ENCODE measurements at places on chromosomes 16 and 17.
A peak's percentile ranks its signal among the peaks of the same experiment; 100 is the strongest.

DNA sequence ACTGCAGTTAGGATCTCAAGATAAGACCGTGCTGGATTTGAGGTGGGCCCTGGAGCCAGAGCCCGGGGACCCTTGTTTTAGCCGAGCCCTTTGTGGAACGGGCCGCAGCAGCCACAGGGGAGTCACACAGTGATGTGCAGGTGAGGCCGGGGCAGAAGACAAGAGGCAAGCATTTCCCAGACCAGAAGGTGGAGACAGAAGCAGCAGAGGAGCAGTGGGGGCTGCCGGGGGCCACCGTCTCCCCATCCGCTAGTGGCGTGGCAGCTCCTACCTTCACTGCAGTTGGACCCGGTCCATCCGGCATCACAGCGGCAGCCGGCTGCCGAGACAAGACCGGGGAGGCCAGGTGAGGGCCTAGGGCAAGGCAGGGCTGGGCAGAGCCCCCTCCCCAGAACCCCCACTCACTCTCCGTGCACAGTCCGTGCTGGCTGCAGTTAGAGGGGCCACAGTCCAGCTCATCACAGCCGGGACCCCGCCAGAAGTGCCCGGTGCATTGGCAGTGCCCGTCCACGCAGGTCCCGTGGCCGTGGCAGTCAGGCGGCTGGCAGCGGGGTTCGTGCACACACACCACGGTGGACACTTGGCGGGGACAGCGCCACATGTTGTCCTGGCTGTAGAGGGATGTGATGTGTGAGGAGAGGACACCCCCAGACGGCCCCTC, 6.0 kb downstream of the NAGPA start:
- no peak for DNase-seq

- DNase-seq: no peak
These were observed 6.6 kb upstream of the NACA2 start for GRCh38 chr17:61597607-61598006.

DNA sequence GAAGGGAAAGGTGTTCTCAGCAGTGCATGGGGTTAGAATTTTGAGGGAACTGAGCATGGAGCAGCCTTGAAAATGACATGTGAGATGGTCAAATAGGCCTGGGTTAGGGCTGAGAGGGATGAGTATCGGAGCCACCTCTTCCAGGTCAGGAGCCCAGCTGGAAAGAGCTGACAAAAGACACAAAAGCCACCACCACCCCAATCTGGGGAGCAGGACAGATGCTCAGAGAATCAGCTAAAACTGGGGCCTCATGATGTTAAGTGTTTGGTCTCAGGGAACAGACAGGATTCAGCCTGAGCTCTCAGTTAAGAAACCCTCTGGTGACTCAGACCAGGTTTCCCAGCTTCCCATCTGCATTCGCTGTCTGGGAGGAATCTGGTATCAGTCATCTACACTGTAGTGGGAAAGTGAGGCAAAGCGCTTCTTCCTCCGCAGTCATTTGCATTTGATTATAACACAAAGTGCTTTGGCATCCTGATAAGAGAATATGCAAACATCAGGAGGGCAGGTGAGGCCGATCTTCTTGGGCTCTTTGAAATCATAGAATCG, 2.6 kb downstream of the WNT9B start:
- DNase-seq: no peak

- no peak for DNase-seq
These were observed 19.8 kb downstream of the CPD start for GRCh38 chr17:30398328-30399041.

DNA sequence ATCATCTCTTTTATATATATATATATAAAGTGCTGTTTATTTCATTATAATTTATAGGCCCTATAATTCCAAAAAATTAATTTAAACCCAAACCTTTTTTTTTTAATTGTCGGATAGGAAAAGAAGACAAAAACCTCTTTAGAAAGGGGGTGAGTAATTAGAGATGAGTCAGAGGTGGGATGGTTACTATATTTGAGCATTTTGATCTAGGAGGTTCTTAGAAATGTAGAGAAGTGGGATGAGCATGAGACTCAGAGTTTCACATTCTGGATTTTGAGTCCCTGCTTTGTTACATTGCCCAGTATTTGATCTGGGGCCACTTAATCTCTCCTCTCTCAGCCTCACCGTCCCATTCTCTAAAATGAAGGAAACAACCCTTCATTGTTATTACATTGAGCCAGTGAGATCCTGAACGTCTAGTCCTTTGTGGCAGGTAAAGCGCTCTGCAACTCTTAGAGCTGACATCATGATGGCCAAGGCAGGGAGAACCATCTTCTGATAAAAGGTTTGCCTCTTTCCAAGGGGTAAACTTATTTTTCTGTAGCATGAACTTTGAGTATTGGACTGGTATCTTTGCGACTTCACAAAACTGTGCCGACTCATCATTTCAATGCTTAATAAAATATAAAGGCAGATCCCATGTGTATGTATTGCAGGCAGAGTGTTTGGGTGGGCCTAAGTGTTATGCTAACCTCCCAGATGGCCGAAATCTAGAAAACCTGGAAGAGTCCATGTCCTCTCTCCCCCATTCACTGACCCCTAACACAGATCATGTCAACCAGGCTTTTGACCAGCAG, 21.3 kb downstream of the HS3ST3B1 start:
- no peak for DNase-seq

DNA sequence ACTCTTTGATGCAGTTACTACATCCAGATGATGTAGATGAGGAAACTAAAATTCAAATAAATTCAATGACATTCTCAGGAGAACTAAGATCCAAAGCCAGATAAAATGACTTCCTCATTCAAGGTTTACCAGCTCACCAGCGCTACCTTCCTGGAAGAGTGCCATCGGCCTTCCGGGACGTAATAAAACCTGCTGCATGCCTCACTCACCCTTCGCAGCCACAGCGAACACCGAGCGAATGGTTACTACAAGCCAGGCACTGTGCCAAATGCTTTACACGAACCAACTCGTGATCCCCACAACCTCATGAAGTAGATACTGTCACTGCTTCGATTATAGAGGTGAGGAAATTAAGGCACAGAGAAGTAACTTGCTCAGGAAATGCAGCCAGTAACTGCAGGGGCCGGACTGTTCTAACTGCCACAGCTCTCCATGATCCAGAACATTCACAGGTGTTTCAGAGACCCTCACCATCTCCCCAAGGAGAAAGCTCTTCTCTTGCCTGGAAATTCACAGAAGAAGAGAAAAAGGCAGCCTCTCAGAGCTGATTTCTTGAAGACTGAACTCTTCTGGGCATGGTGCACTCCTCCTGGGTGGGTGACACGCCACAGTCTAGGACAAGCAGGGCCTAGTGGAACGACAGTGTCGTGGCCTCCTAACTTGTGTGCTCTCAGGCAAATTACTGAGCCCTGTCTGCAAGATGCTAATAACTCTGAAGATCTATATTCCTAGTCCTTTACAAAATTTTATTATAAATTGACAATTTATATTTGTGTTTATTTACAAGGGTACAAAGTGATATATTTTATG, 46.8 kb downstream of the HIC1 start:
- peak; percentile 94 for DNase-seq

DNA sequence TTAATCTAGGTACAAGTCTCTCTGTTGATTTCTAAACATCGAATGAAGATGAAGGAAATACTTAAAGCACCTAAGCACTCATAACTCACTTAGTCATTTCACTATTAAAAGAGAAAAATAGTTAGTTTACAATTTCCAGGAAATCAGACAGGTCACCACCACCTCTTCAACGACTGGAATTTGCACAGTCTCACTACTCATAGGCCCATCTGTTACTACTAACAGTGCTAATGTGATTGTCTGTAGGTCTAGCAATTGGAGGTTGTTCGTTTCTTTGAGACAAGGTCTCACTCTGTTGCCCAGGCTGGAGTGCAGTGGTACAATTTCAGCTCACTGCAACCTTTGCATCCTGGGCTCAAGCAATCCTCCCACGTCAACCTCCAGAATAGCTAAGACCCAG, 444.6 kb downstream of the MAF start:
- no peak for DNase-seq

DNA sequence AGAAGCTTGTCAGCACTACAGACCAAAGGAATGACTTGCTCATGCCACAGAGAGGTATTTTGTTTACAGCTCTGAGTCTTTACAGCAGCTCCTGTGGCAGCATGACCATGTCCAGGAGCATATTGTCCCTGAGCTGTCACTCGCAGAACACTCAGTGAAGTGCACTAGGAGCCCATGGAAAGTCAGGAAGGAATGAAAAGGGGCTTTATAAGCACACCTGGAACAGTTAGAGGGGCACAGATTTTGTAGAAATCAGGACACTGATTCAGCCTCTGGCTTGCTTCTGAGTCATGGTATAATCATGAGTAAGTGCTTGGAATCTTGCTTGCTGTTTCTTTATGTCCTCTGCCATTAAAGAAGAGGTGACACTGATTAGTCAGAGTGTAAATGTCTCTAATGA, 41.0 kb downstream of the TADA2A start:
- no peak for DNase-seq

- no peak for DNase-seq
These were observed 3.7 kb downstream of the CCNF start for GRCh38 chr16:2432801-2433505.

DNA sequence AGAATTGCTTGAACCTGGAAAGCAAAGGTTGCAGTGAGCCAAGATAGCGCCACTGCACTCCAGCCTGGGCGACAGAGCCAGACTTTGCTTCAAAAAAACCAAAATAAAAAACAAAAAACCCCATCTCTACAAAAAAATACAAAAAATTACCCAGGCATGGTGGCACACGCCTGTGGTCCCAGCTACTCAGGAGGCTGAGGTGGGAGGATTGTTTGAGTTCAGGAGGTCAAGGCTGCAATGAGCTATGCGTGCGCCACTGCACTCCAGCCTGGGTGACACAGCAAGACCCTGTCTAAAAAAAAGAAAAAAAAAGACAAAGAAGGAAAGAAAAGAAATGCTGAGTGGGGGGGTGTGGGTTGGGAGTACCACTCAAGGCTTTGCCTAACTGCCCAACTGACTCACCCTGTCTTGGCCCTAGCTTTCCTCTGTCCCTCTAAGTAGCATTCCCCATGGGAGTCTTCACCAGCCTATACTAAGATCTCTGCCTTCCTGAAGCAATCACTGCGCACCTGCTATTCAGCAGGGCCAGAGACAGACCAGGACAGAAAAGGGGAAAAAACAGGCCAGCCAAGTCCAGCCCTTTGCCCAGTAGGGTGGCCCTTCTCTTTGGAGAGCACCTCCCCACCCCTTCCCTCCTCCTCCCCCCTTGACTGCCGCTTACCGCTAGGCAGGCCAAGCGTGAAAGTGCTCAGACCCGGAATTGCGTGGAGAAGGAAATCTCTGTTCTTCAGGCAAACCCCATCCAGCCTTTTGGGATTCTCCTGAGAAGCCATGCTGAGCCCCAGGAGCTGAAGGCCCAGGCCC, 45.8 kb downstream of the RTN4RL1 start:
- DNase-seq: no peak

DNA sequence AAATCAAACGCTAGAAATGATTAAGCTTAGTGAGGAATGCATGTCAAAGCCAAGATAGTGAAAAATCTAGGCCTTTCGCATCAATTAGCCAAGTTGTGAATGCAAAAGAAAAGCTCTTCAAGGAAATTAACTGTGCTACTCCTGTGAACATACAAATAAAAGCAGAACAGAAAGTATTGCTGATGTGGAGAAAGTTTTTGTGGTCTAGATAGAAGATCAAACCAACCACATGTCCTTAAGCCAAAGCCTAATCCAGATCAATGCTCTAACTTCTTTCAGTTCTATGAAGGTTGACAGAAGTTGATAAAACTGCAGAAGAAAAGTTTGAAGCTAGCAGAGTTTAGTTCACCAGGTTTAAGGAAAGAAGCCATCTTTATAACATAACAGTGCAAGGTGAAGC, 1044.6 kb downstream of the CDH11 start:
- no peak for DNase-seq

DNA sequence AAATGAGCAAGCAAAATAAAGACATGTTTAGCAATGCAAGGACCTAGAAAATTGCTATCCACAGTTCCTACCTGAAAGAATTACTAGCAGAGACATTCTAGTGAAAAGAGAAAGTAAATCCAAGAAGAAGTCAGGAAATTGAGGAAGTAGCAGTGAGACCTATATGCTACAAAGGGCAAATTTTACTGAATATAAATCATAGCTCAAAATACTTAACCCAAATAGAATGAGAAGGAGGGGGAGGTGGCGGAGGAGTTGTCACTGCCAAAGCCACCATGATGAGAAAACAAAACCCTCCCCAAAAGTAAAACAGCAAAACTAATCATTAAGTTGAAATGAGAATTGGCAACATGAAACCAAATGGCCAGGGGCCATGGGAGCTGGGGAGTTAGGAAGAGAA, 39.3 kb downstream of the PITPNM3 start:
- DNase-seq: no peak

- no peak for DNase-seq
These were observed 3.6 kb downstream of the RNF166 start for GRCh38 chr16:88702371-88703210.

DNA sequence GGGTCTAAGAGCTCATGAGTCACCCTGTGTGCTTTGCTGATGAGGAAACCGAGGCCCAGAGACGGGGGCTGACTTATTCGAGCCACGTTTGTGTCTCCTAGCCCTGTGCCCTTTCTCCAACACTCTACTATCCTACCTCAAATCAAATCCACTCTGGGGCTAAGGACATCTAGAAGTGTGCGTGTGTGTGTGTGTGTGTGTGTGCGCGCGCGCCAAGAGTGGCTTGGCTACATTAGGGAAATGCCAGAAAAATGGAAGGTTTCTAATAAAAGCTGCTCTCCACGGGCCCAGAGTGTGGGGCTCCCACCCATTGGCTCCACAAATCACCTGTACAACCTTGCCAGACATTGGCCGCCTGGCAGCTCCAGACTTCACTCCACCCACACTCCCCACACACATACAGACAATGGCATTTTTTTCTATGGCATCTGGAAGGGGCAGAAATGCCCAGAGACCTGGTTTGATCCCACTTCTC, 30.3 kb upstream of the PHOSPHO1 start:
- no peak for DNase-seq

DNA sequence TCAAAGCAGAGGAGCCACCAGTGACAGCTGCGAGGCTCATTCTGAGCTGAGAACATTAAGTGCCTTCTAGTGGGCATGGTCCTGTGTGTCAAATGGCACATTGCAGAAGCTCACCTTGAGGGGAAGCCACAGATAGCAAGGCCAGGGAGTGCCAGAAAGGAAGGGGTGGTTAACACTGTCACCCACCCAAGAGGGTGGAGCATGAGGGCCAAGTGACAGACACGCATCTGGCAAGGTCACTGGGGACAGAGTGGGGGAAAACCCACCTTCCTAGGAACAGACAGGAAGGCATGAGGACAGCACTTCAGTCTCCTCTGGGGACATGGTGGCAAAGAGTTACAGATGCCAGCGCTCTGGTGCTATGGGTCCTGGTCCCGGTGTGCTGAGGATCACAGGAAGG, 22.1 kb downstream of the NUBP1 start:
- no peak for DNase-seq

DNA sequence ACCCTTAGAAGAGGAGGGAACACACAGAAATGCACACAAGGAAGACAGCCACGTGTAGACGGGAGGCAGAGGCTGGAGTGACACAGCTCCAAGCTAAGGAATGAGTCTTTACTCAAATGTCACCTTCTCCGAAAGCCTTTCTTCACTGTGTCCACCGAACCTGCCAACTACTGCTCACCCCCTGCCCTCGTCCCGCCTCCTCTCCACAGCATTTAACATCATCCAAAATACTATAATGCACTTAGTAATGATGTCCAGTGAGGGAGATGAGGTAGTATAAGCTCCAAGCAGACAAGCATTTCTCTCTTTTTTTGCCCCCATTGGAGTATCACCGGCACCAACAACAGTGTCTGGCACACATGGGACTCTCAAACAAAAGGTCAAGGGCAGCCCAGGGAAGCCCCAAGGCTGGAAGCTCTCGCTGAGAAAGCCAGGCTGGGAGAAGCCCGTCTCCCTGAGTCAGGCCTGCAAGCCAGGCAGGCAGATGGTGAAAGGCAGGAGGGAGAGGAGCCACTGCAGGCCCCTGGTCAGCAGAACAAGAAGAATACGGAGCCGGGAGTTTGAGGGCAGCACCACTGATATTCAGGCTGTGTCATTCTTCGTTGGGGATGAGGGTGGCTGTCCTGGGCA, 25.9 kb downstream of the ZFHX3 start:
- DNase-seq: no peak

All from transverse colon (tissue), 4 donors.